ENCODE measurements at places on chromosomes 3 and 15.
A peak's percentile ranks its signal among the peaks of the same experiment; 100 is the strongest.

- no peak for DNase-seq
These were observed 24.6 kb downstream of the PLSCR1 start for GRCh38 chr3:146519810-146520209.

DNA sequence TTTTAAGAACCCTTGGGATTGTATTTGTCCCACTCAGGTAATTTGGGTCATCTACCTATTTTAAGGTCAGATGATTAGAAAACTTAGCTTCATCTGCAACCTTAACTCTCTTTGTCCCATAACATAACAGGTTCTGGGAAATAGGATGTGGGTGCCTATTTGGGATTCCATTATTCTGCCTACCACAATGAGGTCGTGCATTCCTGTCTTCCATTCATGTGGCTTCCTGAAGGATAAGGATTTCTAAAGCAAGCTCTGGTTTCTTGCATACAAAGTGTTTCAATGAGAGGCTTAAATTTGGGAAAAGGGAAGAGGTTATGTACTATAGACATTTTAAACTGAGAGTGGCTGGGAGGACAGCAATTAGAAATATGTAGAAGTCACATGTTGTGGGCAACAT lies 190.3 kb downstream of the MCTP2 start:
- peak; percentile 13 for DNase-seq

DNA sequence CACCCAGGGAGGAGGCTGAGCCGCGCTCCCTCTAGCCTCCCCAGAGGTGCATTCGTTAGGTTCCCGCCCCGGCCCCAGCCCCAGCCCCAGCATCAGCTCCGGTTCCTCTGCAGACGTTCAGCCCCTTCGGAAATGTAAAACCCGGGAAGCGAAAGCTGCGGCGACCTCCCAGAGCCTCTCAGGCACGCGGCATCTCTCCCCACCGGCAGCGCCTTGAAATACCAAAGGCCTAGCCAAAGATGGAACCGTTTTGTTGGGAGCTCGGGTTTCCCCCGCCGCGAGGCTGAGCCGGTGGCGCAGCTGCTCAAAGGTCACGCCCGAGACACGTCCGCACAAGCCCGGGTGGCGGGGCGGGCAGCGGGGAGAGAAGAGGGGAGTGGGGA lies 77.8 kb upstream of the HES1 start:
- peak; percentile 67 for DNase-seq

DNA sequence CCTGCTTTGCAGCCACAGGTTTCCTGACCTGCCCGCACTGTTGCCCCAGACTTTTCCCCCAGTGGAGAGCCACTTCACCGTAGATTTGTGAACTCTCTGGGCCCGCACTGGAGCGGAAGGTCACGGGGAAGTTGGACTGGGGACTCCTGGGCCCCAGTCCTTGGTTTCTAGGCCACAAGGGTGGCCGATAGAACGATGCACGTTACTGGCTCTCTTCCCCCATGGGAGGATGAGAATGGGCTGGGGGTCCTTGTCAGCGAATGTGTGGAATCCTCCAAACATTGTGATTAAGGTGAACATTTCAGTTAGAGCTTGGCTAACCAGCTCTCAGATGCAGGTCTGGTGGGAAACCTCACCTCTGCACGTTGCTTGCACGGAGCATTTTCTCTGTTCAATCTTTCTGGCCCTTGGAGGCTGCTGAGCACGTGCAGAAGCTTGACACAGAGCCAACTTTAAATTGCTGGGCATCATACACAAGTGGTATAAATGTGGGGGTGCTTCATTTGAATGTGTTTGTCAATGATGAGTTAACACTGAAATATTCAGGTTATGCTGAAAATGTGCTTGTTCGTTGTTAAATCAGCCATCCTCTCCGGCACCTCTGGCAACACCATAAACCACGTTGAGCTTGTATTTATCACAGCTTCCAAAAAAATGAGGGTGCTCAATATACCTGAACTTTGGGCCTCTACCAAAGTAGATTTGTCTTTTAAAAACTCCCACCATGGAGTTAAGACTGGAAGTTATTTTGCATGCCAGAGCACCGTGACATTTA lies 976 bp downstream of the DIS3L start:
- DNase-seq: peak; percentile 54

DNA sequence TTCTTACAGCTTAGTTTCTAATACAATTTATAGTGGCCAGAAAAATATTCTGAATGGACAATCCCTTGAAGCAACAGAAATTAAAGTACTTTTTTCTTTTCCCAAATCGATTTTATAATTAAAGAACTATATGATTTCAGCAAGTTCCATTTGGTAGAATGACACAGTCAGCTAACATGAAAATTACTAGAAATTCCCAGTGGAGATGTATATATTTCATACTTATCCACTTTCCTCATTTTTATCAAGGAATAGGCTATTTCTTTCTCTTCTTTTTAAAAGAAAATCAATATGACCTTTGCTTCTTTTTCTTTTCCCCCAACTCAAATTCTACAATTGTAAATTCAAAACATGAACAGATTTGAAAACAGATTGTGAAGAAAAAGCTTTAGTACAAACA lies 6.4 kb upstream of the CTNNB1 start:
- DNase-seq: no peak

DNA sequence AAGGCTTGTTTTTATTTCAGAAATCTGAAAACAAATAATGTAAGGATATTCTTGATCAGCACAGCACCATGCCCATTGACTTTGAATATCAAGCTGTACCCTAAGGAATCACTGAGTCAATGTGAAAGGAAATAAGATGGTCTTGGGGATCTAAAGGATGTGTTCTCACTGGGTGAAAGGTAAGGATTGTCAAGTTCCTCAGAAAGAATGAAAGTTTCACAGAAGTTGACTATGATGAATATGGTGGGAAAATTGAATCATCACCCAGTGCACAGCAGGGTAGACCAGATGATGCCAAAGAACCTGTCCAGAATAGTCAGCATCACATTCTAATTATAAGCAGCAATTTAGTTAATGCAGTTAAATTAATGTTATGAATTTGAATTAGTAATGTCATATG lies 16.2 kb downstream of the ERC2 start:
- no peak for DNase-seq

DNA sequence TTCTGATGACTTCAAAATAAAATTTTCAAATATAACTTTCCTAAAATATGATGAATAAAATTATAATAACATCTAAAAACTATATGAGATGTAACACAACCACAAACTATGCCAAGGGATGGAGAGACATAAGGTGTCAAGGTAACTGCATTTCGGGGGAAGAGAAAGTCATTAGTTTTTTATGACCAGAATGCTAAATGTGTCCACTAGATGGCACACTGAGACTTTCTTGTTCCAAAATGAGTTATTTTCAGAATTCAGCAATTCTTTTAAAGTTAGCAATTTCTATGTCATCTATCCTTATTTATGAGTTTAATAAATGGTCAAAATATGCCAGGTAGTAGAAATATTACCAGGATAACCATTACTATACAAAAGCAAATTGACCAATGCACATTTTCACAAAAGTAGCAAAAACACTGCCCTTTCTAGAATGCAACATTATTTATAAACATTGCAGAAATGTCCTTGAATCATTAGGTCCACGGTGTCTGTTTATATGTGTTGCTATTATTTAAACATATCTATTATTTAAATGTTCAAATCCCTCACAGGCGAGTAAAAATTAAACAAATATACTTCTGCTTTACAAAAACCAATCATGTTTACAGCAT lies 374.2 kb downstream of the PLCL2 start:
- DNase-seq: peak; percentile 45

DNA sequence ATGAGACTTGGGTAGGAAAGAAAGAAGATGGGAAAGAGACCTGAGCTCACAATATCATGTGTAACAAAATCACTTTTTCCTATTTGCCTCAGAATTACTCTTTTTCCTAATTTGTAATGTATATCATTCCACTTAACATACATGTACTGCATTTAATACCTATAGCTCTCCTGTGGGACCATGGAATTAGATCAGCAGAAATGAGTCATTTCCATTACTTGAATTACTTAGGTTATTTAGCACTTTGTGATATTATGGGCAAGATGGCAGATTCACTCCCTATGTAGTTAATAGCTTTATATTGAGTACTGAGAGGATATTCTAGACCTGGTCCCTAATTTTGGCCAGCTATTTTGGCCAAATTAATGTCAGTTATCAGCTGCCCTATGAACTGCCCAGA lies 70.5 kb downstream of the ZNF609 start:
- DNase-seq: no peak

- no peak for DNase-seq
These were observed 29.1 kb downstream of the GPR15 start for GRCh38 chr3:98560911-98561310.

GRCh38 chr15:88621789-88622604 lies 857 bp downstream of the AEN start:
- DNase-seq: peak; percentile 44

- no peak for DNase-seq
These were observed 47.3 kb downstream of the ZDHHC19 start for GRCh38 chr3:196163666-196164493.

DNA sequence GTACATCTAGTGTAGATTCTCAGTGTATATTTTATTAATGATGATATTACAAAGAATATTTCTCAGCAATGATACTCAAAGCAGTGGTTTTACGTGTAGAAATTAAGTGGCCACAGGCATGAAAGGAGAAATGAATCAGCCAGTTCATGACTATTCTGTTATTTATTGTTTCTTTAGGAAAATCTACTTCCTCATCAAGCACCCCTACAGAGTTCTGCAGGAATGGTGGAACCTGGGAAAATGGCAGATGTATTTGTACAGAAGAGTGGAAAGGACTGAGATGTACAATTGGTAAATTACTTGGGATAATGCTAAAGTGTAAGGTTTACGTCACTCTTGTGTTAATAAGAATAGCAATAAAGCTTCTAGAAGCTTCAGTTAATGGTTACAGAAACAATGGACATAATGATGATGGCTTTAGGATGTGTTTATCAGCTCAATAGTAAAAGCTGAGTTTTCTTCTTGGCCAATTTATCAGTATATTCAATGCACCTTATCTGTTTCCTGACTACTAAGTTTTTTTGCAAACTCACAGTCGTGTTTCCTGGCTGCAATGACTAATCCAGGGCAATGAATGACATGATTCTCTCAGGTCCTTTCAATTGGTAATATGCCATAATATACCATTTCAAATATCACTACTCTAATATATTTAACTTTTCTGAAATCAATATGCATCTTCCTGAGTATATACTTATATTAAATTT lies 20.2 kb downstream of the ADGRG7 start:
- no peak for DNase-seq

Measured in astrocyte of the spinal cord (primary cell).